ENCODE measurements at places on chromosomes 7 and 10.

DNA sequence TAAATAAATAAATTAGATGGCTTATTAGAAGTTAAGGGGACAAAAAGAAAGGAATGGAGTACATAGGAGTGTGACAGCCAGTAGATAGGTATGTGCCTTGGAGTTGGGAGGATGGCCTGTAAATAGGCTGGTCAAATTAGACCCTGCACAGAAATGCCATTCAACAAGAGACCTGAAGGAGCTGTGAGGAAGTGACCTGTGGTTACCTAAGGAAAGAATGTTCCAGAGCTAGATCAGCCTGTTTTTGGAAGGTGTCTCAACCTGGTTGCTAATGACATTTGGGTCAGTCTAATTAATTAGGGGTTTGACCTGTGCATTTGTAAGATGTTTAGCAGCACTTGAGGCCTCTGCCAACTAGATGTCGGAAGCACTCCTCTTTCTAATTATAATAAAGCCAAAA, 315.3 kb upstream of the PLXDC2 start:
- no peak for DNase-seq

- no peak for DNase-seq
These were observed 87.9 kb upstream of the NPSR1 start for GRCh38 chr7:34569975-34570699.

DNA sequence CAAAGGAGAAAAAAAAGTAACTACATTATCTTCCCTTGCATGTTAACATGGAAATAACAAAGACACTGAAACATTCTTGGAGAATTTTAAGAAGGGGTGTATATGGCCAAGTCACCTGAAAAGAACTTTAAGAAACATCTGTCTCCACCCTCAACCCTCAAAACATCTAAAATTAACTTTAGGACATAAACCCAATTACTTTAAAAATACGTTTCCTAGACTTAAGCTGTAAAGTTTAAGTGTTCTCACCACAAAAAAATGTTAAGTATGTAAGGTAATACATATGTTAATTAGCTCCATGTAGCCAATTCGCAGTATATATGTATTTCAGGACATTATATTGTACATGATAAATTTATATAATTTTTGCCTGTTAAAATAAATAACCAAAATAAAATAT, 71.1 kb upstream of the GLCCI1 start:
- DNase-seq, result no peak

DNA sequence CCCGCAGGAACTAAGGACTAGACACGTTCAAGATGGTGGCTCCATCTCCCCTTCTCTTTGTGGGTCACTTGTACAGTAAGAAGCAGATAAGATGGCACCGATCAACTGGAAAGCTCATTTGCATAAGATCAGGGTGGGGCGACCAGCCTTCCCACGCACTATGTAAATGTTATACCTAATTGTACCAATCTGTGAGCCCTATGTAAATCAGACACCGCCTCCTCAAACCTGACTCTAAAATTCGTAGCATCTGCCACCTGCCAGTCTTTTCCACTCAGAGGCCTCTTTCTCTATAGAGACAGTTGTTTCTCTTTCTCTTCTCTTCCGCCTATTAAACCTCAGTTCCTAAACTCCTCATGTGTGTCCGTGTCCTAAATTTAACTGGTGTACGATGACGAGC, 324.5 kb downstream of the PHF14 start:
- peak; percentile 30 for DNase-seq

DNA sequence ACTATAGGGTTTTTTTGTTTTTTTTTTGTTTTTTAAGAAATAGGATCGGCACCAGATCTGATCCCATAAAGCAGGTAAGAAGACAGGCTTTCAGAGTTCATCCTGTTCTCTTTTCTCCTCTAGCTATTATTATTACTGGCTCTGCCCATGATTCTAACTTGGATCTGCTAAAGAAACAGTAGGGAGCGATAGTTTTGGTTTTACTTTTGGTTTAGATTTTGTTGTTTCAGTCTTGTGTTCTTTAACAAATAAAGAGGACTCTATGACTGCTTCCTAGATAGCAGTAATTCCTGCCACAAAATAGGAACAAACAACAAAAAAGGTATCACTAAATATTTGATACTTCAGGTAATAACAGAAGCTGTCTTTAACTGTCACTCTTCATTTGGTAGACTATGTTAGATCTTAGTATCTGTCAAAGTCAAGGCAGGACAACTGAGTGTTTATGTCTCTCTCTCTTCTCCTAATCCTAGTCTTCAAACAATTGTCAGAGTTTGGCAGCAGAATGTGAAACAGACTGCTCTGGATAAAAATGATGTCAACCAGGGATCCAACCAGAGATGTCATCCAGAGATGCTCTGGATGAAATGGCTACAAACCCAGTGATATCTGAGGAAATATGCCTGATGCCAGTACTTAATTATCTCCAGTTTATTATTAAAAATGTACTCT, 99.8 kb downstream of the KMT2C start:
- no peak for DNase-seq

GRCh38 chr10:35463105-35463867, 127.0 kb downstream of the CCNY start:
- no peak for DNase-seq

DNA sequence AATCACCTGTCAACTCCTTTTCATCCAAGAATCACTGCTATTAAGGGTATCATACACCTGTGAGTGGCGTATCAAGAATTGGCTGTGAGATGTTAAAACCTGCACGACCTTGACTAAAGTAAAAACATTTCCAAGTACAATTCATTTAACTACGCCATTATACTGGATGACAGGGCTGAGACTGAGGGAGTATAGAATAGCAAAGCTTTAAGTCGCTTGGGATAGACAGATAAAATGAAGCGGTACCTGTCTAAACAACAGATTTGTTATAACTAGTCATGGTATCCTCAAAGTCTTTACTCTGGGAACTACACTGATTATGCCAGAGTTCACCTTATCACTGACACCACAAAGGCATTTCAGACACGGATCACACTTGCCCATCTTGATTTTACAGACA, 366.1 kb upstream of the LRRN3 start:
- DNase-seq, result no peak

GRCh38 chr10:79400146-79401004, 45.0 kb downstream of the ZCCHC24 start:
- DNase-seq, result no peak

DNA sequence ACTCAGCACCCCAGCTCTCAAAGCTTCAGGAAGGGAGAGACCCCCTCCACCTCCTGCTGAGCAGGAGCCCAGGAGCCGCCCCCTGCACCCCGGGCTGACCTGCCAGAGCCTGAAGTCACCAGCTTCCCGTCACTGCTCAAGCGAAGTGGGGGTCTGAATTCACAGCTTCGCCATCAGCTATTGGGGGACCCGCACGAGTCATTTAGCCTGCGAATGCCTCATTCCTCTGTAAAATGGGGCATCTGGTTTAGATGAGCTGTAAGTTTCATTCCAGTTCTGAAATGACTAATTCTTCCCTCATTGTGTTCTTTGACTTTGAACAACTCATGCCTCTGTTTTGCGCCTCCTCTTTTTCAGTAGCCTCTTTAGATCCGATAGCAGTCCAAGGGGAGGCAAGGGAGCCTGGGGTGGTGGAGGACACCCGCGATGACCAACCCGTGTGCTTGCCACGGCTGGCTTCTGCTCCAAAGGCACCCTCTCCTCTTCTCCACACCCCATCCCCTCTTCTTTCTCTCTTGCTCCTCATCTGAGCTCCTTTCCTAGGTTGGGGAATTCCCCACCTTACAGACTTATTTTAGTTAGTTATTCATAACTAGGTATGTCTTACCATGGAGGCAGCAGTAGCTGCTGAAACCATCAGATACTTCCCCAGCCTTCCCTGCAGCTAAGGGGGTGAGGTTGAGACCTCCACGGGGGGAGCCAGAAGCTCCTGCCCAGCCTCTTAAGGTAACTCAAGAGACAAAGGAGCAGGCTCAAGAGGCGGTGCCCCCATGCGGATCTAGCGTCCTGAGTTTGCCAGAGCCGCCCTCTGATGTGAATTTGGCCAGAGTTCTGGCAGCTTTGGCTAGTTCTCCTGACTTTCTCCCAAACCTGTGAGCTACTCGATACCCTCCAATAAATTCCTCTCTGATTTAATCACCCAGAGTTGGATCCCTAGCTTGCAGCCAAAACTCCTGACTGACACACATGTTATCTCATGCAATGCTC, 47.7 kb downstream of the RBM17 start:
- no peak for DNase-seq

DNA sequence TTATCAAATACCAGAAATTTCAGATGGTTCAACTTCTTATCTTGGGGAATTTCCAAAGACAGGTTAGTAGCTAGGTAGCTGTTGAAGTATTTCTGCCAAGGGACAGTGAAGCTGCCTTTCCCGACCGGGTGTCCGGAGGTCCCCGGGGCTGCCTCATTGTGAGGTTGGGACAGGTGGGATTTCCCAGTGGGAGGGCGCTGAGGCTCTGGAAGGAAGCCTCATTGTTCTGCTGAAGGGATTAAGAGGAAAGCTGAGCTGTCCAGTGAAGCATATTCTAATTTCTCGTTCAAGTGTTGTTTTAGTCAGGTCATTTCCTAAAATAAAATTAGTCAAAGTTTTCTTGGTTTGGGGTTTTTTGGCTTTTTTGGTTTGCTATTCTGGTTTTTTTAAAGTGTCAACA, 244.2 kb downstream of the MGMT start:
- no peak for DNase-seq

DNA sequence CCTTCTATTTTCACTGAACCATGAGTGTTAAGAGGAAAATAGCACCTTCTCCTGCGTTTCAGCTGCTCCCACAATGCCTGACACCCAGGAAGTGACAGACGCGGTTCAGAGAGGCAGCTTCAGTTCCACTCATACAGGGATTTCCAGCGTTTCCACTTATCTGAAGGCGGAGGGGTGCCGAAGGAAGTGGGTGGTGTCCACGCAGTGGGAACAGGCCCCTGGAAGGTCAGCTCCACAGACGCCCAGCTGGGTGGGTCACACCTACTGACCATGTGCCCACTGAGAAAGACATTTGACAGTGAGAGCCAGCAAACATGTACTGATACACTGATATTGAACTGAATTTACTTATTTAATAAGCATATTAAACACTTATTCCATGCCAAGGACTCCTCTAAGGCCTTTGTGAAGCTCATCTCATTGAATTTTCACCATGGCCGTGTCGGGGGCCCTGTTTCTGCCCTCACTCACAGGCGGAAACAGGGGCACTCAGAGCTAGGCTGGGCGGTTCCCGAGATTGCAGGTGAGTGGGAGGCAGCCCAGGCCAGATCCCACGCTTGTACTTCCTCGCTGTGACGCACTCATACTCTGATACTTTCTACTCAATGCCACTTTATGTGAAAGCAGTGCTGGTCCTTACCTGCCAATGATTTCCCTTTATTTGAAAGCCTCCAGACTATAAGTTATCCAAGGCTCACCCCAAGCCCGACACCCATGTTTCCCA, 96.8 kb downstream of the TCERG1L start:
- DNase-seq, result no peak

DNA sequence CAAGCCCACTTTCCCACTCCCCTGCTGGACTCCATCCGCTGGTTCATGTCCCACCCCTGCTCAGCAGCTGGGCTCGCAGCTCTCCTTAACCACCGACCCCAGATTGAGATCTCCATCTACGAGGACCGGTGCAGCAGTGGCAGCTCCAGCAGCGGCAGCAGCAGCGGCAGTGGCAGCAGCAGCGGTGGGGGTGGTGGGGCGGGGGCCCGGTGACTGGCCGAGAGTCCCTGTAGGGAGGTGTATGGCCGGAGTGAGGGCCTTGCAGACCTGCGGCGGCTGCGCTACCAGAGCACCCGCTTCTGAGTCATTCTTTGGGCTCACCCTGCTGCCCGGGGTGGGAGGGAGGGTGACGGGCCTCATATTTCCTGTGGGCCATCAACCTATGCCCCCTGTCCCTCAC, 15.8 kb downstream of the GOLGA7B start:
- DNase-seq, result no peak

GRCh38 chr10:94343151-94343550, 19.6 kb downstream of the NOC3L start:
- no peak for DNase-seq

DNA sequence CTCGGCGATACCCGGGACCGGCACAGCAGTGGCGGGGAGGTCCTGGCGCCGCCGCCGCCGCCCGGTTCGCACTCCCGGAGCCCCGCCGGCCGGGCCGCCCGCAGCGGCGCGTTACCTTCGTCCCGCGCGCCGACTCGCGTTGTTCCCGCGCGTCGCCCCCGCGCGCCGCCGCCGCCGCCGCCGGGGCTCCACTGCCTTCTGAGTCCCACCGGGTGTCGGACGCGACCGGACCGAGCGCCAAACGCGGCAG, at the start of gene EZH2:
Gene EZH2 (minus strand): TSS at position 243 of the 250 bp plus-strand sequence. CDS start 36,993 bp downstream, outside the sequence.
- no peak for DNase-seq

DNA sequence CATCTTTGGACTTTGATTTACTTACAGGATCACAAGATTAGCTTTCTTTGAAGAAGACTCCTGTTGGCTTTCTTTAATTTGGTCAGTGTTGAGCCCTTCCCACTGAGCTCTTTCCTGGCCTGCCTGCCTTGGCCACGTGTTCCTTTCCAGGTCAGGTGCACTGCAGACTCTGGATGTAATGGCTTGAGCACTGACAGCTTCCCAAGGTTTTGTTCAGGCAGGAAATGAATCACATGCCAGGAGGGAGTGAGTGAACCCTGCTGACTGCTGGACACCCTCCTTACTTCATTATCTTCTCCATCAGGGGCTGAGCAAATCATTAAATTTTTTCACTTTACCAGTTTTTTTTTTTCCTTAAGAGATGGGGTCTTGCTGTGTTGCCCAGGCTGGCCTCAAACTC, 29.8 kb downstream of the SNX10 start:
- DNase-seq, result no peak

- DNase-seq, result no peak
These were observed 27.6 kb downstream of the AMZ1 start for GRCh38 chr7:2715341-2716231.

DNA sequence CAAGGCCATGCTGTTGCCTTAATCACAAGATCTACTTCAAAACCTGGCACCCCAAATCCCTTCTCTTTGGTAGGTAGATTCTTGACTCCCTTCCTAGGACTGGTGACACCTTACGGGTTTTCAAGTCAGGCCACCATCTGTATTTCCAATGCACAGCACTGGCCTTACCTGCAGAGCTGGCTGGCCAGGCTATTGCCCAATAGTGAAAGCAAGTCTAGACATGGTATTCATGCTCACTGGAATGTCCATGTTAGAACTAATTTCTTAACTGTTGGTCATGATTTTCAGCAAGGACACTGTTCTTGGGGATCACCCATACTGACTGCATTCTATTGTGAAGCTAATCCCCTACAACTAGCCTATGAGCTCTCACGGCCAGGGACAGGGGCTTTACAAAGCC, 313.1 kb upstream of the RNF32 start:
- DNase-seq, result no peak

- DNase-seq, result peak; percentile 73
These were observed 194.3 kb downstream of the ZMYND11 start for GRCh38 chr10:329361-330099.

- DNase-seq, result no peak
These were observed 6.7 kb downstream of the BHLHA15 start for GRCh38 chr7:98217623-98218582.

GRCh38 chr7:94529516-94529915, 19.9 kb downstream of the CASD1 start:
- DNase-seq, result no peak
